ENCODE measurements at places on chromosomes 4 and X.

DNA sequence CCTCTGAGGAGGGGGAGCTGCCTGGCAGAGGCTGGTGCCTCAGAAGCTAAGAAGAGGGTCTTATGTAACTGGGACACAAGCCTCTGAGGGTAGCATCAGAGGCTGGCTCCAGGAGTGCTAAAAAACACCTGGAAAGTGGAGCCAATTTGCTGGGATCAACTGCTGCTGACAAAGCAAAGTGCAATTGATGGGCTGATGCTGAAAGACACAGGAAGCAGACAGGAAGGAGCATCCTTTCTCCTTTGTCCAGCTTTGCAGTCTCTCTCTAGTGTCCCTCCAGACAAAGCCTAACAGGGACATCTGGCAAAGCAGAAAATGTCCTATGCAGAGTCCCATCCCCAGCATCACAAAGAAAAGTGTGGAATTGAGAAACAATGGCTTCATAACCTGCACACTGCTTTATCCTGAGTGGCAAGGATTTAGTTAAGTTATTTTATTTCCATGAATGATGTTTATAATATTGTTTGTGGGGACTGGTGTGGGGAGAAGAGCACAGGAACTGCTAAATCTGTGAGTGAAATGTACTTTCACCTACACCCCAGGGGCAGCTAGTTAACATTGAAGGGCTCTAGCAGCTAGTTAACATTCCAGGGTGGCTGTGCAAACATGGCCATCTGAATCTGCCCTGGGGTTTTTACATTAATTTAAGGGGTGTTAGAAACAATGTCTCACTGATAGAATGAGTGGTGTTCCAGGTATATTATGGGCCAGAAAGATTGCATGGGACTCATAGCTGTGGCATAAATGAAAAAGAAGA, 25.6 kb upstream of the MBTPS2 start:
- DNase-seq: no peak

DNA sequence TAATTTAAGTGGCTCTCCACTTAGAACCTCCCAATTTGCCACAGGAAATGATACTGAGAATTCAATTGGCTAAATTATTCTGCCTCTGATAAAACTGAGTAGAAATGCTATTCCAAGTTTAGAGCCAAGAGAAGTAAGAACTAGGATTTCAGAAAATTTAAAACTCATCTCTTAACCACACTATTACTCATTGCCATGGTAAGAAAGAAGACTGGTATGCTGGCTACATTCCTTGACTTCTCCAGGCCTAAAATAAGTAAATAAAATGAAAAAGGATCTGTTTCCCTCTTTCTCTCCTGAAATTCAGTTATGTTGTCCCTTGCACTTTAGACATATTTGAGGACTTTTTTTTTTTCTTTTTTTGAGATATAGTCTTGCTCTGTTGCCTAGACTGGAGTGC, 23.3 kb downstream of the ZNF280C start:
- no peak for DNase-seq

DNA sequence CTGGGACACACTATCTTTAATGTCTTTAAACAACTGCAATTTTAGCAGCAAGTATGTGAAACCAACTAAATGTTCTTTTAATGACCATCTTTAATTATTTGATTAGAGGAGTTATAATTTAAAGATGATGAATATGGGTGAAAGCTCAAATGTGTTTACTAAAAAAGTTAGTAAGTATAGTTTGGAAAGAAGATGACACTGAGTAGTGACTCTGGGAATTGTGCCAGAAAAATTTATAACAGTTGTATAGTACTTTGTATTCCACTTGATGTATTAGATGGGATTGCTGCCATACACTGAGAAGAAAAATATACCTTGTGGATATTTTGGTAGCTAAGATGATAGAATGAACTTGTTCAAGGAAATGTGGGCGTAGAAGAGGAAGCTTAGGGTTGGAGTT, 19.5 kb upstream of the PACRGL start:
- DNase-seq: no peak

- DNase-seq: no peak
These were observed 4.3 kb downstream of the SEPSECS start for GRCh38 chr4:25155947-25156346.

DNA sequence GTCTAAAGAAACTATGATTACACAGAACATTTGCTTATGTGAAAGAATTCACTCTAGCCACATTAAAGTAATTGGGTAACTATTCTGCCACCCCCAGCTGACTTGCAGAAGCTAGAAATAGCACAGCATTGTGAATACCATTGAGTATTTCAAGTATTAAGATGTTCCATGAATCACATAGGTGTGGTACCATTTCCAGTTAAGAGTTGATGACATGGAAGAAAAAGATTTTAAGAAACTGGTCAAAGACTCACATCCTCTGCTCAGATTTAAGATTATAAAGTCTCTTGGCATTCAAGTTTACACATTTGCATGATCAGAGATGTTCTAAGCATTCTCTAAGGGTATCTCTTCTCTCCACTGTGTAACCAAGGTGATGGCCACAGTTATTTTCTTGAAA, 287.5 kb downstream of the CAMK2D start:
- no peak for DNase-seq

- no peak for DNase-seq
These were observed 22.4 kb downstream of the RS1 start for GRCh38 chrX:18649498-18649951.

GRCh38 chrX:85620466-85620865, 241.0 kb upstream of the POF1B start:
- no peak for DNase-seq

GRCh38 chr4:7159923-7160322, 32.4 kb upstream of the SORCS2 start:
- DNase-seq: no peak

DNA sequence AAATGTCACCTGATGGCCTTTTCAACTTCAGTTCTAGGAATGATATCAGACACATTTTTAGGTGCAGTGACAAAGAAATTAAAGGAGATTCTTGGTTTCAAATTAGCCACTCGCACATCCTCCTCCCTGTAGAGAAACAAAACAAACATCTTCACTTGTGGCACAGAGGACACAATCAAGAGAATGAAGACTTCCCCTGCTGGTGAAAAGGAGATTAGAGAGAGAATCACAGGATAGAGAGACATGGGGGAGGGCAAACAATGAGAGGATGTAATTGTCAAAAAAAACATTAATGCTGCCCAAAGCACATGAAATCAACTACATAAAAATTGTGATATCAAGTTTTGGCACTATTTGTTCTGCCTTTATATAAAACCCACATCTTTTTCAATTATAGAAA, 34.5 kb downstream of the ACE2 start:
- no peak for DNase-seq

GRCh38 chr4:74499986-74500781, 55.2 kb downstream of the AREG start:
- no peak for DNase-seq

Data from cerebellum (tissue), 4 donors.